ENCODE measurements at places on chromosomes 4 and X.

DNA sequence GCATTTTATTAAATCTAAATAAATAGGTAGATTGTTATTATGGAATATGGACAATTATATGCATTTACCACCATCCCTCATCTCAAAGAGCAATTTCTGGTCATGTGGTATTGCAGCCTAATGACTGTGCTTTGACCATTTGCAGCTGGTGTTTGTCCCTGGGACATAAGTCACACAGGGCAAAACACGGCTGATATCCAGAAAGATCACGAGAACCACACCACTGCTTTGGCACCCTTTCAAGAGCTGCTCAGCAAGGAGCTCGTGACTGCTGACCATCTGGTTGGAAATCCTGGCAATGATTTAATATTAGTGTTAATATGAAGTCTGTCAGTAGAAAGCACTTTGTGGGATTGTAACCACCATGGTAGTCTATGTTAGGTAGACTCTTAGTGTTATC, 545.0 kb downstream of the GBA3 start:
- no peak for DNase-seq

- no peak for DNase-seq
Observed at GRCh38 chr4:137065311-137065710, 467.0 kb downstream of the PCDH18 start.

DNA sequence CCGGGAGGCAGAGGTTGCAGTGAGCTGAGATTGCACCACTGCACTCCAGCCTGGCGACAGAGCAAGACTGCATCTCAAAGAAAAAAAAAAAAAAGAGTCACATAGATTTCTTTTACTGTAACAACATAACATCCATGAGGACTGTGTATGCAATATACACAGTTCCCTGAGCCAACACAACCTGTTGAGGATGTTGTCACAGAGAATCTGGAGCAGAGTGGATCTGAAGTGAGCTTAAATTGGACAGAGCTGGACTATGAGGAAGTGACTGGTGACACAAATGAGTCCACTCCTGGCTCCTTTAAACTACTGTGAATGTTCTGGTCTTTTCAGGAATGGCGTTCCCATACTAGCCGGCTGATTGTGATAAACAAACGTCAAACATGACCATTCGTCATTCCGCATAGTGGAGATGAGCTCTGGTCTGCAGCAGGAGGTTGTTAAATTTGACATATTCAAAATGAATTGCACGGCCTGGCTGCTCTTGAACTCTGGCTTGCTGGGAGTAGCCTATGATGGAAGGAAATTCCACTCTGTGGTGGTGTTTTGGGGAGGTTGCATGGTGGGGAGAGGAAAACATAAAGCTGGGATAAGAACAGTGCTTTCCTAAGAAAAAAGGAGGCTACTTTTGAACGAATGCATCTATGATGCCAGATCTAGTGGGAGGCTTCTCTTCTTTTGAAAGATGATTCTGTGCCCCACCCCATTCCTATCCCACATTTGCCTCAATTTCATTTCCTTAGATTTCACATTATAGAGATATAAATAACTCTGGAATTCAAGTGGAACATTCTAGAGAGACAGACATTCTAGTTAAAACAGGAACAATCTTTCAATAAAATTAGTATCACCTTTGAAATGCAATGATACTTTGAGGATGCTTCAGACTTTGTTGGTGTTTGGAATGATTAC, 149.5 kb downstream of the SHROOM3 start:
- no peak for DNase-seq

GRCh38 chrX:13283950-13284546, 35.8 kb downstream of the ATXN3L start:
- no peak for DNase-seq

DNA sequence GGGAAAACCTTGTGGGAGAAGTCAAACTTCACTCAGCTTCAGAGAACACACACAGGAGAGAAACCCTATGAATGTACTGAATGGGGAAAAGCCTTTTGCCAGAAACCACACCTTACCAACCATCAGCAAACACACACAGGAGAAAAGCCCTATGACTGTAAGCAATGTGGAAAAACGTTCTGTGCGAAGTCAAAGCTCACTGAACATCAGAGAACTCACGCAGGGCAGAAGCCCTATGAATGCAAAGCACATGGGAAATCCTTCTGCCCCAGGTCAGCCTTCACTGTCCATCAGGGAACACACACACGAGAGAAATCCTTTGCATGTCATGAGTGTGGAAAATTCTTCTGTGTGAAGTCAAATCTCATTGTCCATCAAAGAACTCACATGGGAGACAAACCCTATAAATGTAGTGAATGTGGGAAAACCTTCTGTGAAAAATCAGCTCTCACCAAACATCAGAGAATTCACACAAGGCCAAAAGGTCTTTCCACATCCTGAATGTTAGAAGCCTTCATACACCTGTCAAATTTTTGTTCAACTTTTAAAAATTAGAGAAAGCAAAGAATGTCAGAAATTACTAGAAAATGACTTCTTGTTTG, 199.4 kb downstream of the SMIM20 start:
- no peak for DNase-seq

GRCh38 chr4:121764702-121765367, at the start of gene SMIM43:
Gene SMIM43, minus strand, starts transcription at chr4:121765164. Its CDS starts 59 bp downstream, at chr4:121765105.
- no peak for DNase-seq

DNA sequence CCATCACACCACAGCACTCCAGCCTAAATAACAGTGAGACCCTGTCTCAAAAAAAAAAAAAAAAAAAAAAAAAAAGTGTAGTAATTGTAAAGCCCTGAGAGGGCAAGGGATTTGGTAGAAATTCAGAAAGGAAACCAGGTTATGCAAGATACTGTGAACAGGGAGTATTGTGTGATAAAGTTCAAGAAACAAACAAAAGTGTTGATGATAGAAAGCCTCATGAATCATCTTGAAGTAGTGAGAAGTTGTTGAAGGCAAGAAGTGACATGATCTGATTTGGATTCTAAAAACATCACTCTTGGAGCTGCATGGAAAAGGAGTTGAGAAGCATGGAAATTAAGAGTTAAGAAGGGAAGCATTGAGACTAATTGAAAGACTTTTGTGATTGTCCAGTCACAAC, 102.2 kb downstream of the RAP1GDS1 start:
- DNase-seq = no peak

GRCh38 chrX:123731258-123731986, 1.4 kb downstream of the THOC2 start:
- no peak for DNase-seq

- no peak for DNase-seq
Observed at GRCh38 chr4:147447786-147448185, 33.1 kb upstream of the EDNRA start.
